GOT3 (cell line): ENCODE measurements at places on chromosomes 6 and 20.

DNA sequence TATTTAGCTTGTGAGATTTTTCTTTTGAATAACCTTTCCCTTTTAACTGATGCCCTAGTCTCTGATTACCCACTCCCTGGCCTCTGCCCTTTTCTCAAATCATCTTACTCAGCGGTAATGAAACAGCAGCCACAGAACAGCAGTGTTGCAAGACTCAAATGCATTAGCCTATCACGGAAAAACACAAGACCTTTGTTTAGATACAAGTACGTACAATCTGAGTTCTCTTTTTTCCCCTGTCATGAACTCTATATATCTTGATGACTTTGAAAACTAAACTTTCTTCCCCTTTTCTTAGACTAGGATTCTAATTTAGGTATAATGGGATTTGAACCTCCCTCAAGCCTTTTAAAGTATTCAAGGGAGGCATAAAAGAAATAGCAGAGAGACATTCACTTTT lies 1034.9 kb downstream of the EYS start:
- DNase-seq: no peak

GRCh38 chr20:40499391-40499790 lies 189.6 kb downstream of the MAFB start:
- no peak for DNase-seq

DNA sequence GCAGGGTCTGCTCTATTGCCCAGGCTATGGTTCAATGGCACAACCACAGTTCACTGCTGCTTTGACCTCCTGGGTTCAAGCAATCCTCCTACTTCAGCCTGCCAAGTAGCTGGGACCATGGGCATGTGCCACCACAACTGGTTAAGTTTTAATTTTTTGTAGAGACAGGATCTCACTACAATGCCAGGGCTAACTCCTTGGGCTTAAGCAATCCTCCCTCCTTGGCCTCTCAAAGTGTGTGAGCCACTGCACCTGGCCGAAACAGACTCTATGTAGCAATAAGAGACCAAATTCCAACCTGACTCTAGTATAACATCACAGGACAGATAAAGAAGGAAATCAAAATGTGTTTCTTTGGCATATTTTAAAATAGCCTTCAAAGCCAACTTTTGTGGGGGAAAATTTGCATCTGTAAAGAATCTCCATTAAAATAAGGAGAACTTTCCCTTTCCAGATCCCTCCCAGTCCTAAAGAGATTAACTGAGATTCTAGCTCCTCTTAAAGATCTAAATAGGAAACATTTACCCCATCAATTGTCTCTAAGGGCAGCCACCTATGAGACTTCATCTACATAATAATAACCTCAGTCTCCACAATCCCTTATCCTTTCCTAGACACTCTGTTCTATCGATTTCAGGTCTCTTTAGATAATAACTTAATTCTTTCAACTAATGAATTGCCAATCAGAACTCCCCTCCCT lies 94.7 kb upstream of the PLCB4 start:
- DNase-seq: no peak

- no peak for DNase-seq
These were observed 8.7 kb downstream of the SGK1 start for GRCh38 chr6:134309227-134309626.

DNA sequence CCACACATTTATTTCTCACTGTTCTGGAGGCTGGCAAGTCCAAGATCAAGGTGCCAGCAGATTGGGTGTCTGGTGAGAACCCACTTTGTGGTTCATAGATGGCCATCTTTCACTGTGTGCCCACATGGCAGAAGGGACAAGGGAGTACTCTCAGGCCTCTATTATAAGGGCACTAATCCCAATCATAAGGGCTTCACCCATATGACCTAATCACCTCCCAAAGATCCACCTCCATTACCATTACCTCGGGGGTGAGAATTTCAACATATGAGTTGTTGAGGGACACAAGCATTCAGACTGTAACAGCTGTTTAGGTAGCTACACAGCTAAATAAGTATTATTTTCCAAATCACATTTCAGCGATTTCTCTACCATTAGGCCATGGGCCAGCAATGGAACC lies 2.5 kb upstream of the PRND start:
- DNase-seq: no peak

GRCh38 chr6:112408522-112408921 lies 61.4 kb downstream of the RFPL4B start:
- no peak for DNase-seq

DNA sequence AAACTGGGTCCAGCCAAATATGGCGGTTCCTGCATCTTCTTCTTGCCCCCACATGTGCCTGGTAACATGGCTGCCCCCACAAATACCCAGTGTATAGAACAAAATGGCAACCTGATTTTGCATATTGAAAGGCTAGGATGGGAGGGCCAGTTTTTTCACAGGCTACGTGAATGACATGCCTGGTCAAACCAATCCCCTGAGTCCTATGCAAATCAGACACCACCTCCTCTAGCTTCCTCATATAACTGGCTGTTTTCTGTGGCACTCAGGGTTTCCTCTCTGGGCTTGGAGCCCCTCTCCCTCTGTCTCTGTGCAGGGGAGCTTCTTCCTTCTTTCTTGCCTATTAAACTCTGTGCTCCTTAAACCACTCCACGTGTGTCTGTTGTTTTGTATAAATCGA lies 372.1 kb downstream of the KIF16B start:
- no peak for DNase-seq

DNA sequence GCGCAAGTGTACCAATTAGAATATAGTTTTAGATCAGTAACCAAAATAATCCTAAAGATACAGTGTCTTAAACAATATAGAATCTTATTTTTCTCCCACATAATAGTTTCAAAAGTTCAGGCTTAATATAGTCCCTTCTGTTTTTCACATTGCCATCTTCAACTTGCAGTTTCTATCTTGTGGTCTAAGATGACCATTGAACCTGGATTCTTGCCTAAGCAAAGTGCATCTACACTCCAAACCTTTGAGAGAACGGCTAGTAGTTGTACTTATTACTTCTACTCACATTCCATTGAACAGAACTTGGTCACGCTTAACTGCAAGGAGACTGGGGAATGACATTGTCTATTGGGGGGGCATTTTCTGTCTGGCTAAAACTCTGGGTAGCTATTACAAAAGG lies 373.0 kb downstream of the LMBRD1 start:
- no peak for DNase-seq
